ENCODE measurements at places on chromosomes 5 and 9.

- DNase-seq = no peak
These were observed 56.7 kb upstream of the FAM120AOS start for GRCh38 chr9:93510041-93510440.

DNA sequence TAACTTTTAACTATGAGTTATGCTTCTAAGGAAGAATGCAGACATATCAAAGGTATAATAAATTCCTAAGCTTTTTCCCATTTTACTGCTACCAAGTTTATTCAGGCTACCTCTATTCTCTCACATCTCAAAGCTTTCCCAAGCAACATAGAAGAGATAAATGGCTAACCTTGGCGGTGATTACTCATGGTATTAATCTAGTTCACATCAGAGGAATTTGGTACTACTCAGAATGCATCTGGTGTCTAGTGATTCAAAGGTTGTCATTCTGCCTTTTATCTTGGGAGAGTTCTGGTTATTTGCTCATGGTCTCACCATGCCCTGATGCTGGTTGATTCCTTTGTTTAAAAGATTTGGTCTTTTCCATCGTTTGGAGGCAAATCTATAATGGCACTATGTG lies 182.7 kb downstream of the TAF11L14 start:
- no peak for DNase-seq

GRCh38 chr5:16582081-16582480 lies 34.7 kb downstream of the RETREG1 start:
- no peak for DNase-seq

DNA sequence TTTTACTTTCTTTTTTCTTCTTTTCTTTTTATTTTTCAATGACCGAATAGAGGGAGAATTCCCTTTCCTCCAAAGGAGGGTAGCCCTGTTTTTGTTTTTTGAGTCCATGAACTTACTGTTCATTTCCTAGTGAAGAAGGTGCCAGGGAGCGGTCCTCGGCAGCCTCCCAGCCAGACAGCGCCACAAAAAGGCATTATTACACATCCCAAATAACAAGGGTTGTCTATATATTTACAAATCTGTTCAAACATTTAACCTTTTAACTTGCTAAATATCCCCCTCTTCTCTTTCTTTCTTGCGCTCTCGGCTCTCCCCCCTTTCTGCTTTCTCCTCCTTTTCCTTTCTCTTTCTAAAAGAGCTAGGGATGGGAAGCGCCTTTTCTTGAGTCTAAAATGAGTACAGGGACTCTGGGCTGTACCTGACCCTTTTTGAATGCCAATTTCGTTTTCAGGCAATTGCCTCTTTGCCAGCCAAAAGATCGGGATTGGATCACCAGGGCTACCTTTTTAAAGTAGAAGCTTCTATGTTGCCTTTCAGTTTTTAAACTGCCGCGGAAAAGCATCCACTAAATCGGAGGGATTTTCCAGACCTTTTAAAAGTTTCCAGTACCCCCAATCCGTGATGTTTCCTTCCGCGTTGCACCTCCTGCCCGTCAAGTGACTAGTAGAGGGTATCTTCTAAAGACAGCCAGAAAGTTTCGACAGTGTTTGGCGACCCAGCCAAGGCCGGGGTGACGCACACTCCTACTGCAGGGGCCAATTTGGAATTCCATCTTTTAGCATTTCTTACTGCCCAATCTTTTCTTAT lies 125.6 kb downstream of the TMEM161B start:
- no peak for DNase-seq

DNA sequence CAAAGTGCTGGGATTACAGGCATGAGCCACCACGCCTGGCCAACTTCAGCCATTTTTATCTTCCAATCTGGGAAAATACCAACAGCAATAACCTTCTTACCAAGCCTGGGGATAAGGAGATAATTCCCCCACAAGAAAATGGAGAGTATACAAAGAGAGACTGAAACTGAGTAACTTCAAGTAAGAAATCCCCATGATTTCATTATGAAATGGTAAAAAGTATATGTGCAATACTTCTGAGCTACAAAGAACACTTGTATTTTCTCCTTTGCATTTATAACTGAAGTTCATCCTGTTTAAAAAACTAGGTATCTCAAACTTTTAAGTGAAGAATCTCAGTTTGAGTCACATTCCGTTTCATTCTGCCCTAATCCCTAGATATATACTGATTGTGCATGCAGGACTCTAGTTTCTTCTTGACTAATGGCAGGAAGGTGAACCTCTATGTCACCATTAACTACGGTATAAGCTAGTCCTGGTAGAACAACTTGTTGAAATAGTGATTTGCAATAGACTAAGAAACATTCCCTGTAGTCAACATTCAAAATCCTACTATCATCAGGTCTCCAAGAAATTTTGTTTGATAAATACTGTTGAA lies 2071.4 kb downstream of the MAT2B start:
- no peak for DNase-seq

Measured in activated CD8-positive, alpha-beta memory T cell treated with anti-CD3 and anti-CD28 coated beads, Interleukin-2, amount 50 U/mL, for 48 hours (primary cell).